ENCODE measurements at places on chromosomes 3 and 15.

DNA sequence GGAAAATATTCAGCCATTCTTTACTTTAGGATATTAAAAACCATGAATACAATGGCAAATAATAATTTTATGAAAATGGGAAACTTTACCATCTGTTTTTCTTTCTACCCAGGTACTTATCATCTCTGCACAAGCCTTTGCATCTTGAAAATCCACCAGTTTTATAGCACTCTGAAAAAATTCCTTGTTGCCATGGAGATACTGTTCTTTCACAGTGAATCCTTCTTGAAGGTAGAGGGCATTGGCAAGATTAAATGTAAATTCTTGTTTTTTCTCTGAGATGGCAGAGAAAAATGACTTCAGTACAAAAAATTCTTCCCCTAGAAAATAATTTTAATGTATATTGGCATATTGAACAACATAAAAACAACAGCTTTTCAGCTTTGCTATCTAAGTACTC, 6.9 kb downstream of the SERPINI2 start:
- DNase-seq = no peak

GRCh38 chr3:184658223-184658928, 53.5 kb downstream of the MAGEF1 start:
- DNase-seq = no peak

DNA sequence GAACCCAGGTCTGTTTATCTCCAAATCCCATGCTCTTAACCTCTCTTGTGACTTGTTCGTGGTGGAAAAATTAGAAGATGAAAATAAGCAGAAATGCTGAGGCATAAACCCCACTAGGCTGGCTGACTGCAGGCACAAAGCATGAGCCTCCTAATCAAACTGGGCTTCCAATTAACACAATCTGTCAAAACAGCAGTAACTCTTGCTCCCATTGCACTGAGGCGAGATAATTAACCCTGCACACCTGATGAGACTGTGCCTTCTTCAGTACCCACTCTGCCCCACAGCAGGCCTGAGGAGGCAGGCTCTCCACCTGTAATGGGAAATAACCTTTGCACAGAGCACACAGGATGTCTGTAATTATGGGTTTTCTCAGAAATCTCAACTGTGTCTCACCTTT, 284.4 kb upstream of the WNT5A start:
- DNase-seq = no peak

- no peak for DNase-seq
Measured at GRCh38 chr3:130442284-130442683, 74.7 kb upstream of the COL6A6 start.

- no peak for DNase-seq
Measured at GRCh38 chr3:142077155-142077858, 72.0 kb downstream of the TFDP2 start.

- no peak for DNase-seq
Measured at GRCh38 chr15:89998923-89999675, 2.0 kb upstream of the ZNF710 start.

- peak; percentile 95 for DNase-seq
Measured at GRCh38 chr15:60932051-60932915, 296.8 kb downstream of the RORA start.

GRCh38 chr15:74027688-74028087, 33.2 kb downstream of the PML start:
- DNase-seq = no peak

GRCh38 chr3:17372362-17373210, 369.8 kb downstream of the TBC1D5 start:
- peak; percentile 67 for DNase-seq

GRCh38 chr3:58179235-58180098, 31.3 kb downstream of the DNASE1L3 start:
- no peak for DNase-seq

- DNase-seq = peak; percentile 68
Measured at GRCh38 chr3:111590143-111590491, 5.0 kb downstream of the ZBED2 start.

DNA sequence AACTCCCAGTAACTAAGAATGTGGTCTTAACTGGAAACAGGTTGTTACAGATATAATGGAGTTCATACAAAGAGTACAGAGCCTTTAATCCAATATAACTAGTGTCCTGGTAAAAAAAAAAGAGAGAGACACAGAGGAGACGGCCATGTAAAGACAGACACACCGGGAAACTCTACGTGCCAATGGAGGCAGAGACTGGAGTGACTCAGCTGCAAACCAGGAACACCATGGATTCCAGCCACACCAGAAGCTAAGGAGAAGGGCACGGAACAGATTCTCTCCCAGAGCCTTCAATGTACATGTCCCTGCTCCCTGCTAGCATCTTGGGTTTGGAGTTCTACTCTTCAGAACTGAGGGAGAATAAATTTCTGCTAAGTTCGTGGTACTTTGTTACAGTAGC, 4.5 kb downstream of the RNF168 start:
- DNase-seq = peak; percentile 10

DNA sequence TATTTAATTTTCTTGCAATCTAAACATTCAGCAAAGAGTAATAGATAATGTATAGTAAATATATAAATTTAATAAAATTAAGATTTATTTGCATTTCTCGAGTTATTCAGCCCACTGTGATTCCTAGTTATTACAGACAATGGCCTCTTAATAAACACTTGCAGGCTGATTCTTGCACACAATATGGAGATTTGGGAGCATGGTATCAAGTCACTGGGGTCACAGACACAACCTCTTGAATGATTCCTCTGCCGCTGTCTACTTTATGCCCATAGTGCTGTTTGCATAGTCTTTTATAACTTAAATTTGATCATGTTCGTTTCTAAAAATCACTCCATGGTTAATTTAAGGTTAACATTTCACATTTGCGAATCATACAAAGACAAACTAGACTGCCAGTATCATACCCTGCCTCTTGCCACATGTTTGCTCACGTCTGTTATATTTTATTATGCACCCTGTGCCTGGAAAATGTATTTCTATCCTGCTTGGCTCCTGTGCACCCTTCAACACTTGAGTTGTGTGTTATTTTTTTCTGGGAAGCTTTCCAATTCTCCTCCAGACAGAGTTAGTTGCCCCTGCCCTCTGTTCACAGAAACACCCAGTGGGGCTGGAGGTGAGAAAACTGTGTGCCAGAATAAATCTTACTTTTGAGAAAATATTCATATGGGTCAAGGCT, 206.3 kb upstream of the ROBO1 start:
- DNase-seq = peak; percentile 42

GRCh38 chr3:105826778-105827634, 41.8 kb downstream of the CBLB start:
- DNase-seq = no peak

- peak; percentile 84 for DNase-seq
Measured at GRCh38 chr3:129897026-129897425, 3.5 kb upstream of the TMCC1 start.

- DNase-seq = no peak
Measured at GRCh38 chr3:196186651-196187573, 24.3 kb downstream of the ZDHHC19 start.

DNA sequence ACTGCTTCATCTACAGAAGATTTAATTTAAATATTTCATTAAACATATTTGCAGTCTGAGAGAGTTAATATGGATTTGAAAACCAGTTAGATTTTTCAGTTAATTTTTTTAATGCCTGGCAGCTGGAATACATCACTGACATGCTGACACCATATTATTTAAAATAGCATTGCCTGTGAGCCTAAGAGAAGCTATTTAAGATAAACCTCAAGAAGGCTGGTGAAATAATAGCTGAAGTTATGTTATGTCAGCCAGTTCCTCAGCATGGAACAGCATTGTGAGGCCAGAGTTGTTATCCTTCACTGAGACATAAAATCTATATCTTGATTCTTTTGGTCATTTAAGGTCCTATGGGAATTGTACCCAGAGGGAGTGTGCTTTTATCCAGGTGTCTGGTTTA, 705.2 kb downstream of the NAALADL2 start:
- no peak for DNase-seq

DNA sequence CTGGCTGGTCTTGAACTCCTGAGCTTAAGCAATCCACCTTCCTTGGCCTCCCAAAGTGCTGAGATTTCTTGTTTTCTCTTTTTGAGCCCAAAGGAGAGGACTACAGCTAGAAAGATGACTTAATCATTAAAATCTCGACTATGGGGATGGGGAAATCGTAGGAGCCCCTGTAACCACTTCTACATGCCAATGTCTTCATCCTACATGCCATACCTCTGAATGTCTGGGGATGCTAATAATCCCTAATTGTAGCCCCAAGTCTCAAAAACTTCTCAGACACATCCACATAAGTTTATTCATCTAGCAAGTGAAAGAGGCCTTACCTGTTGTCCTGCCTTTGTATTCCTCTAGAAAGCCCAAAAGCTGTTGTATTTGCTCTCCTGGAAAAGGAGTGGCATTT, 3.7 kb upstream of the RHOV start:
- no peak for DNase-seq

DNA sequence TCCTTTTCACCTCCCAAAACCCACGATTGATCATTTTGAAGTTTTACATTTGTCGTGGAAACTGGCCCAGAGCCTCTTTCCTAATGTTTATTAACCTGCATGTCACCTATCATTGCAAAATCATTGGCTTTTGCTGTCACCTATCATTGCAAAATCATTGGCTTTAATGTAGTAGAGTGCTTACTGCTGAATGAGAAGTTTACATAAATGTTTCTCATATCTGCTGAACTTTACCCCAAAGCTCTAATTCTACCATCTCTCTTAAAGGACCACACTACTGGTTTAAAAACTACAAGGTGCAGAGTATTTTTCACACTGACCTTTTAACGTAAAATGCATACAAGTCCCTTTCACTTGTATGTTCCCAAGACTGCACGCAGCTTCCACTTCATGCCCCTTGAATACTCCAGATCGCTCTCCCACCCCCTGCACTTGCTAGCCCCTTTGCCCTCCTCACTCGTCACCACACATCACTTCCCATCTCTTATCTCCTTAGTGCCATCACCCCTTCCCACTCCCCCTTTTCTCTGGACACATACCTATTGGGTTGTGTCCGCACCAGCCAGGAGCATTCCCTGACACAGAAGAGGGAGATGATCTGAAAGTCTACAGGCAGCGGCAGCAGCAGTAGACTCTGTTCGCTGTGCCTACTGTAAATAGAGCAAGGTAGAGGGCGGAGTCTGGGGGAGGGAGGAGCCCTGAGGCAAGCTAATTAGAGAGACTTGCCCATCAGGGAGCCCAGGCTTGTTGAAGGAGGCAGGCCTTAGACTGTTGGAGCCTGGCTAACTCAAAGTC, 30.2 kb upstream of the ATOSA start:
- peak; percentile 44 for DNase-seq

DNA sequence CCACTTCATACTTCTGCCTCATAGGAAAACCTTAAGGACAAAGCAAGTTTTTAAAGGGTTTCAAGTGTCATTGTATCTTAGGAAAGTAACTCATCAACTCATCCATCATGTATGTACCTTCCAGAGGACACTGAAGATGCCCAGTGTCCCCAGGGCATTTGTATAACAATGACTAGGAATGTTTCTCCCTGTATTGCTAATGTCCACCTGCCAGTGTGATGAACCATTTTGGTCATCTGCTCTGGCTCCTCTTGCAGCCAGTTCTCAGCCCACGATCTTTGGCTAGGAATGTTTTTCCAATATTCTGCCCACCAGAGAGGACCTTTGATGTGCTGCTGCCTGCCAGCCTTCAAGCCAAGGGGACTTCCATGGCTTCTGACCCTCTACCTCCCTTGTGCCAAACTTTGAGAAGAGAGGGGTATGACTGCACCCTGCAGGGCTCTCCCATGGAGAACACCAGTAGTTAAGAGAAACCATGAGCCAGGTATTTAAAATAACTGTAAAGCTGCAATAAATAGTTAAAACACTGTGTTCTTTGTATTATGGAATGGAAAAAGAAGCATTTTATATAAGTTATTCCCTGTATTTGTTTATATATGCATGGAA, 11.4 kb downstream of the LMOD3 start:
- no peak for DNase-seq

DNA sequence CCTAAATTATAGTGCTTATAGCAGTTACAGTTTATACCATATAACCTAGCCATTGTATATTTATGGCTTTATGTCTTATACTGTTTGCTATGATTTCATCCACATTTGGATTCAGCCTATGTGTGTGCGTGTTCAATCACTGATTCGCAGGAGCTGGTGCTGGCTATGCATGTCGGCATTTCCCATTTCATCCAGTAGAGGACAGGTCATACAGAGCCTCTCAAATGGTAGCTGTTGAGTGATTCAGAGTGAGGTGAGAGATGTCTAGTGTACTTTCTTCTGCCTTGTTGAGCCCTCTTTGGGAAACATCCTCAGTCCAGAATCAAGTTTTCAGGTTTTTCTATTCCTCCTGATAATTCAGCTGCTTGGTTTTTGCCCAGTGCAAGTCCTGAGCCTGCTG, 76.1 kb downstream of the FRMD4B start:
- DNase-seq = peak; percentile 47

GRCh38 chr15:36814105-36814504, 234.7 kb downstream of the CDIN1 start:
- DNase-seq = no peak

DNA sequence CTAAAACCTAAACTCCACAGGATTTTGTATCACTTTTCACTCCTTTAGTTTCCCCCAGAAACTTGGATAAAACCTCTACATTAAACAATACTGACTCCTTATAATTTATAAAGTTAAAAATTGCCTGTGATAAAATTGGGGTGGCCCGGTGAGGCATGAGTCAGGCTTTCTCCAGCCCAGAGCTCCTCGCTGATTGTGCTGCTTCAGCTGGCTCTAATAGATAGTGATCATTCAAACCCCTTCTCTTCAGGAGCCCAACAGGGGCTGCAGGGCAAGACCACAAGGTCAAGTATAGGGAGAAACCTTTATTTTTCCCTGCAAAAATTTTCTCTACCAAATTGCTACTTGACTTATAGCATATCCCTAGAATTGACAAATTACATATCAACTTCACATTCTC, 308.2 kb downstream of the PLCL2 start:
- no peak for DNase-seq

DNA sequence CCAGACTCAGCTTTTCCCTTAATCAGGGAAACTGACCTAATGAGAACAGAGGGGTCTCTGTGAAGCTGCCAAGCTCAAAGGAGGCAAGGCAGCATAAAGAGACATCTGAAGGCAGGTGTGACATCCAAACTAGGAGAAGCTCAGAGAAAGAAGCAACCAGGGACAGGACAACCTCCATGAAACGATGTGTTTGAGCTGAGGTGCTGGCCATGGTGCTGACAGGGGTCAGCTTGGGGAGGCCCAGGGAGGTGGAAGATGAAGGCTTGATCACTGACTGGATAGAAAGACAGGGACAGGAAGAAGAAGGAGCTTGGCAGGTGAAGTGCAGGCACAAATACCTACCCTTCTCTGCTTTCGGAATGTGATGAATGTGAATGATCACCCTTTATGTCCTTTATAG, 179.5 kb upstream of the NSMCE3 start:
- no peak for DNase-seq

All from bronchial epithelial cell (primary cell).